ENCODE measurements at places on chromosomes 5 and 9. TPM values are rescaled to one million over a fixed set of nuclear protein-coding genes. Genes with fewer than 3 reads are reported as not detected.
A peak's percentile ranks its signal among the peaks of the same experiment; 100 is the strongest.

PTGDS gene
- total RNA-seq, result 77.9 TPM

SPACA9 gene
- 10.1 TPM for total RNA-seq

ZCCHC9 gene
- total RNA-seq, result 20.2 TPM

LECT2 gene
- not detected for total RNA-seq

MZB1 gene
- total RNA-seq, result not detected

PROB1 gene
- total RNA-seq, result 5.1 TPM

FGD3 gene
- total RNA-seq, result 5.0 TPM

PAPPA gene
- total RNA-seq, result 5.0 TPM

PCDHGA8 gene
- total RNA-seq, result 1.7 TPM

DNA sequence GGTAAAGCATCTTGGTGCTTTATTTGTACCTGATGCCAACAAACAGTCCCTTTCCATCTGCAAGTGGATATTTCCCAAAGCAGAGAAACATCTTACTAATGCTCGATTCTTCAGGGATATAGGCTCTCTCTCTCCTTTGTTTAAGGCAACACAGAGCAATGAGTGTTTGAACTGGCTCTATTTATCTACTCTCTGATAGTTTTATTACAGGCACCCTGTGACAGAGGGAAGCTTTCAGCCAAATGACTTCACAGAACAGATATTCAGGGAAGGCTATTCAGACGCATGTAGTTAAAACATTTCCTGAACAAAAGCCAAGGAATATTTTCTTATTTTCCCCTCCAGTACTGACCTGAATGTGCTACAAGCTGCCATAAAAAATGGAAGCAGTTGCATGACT is 141.8 kb downstream of the YIPF5 start:
- no peak for DNase-seq

GRCh38 chr9:2015581-2016407 is 647 bp downstream of the SMARCA2 start:
- no peak for DNase-seq

DNA sequence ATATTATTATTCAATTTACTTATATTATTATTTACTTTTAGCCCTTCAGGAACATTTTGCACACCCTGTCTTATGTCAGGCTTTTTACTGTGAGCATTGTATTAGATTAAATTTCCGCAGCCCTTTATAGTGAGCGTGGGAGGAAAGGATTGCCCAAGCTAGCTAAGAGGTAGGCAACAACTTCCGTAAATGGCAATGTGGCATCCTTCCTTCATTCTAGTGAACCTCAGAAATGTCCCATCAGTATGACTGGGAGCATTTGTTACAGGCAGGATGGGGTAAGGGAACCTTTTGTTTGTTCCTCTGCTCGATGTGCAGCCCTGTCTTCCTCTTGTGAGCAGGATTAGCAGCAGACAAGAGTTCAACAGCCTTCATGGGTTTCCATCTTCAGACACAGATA is 6.2 kb upstream of the CD180 start:
- no peak for DNase-seq

DNA sequence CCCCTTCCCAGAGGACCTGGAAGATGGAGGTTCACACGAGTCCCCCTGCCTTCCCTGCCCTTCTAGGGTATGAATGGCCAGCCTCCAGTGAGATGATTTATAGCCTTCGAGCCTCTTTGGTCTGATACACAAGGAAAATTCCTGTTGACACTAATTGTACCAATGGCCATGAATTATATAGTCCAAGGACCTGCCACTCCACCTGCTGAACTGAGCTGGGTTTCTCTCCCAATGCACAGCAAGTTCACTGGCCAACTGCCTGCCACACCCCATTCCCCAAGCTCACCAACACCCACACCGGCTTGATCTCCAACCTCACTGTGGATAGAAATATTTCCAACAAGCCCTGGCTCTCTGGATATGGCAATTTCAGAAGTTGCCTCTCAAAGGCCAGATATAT is 9.3 kb upstream of the ADRA1B start:
- DNase-seq, result no peak

DNA sequence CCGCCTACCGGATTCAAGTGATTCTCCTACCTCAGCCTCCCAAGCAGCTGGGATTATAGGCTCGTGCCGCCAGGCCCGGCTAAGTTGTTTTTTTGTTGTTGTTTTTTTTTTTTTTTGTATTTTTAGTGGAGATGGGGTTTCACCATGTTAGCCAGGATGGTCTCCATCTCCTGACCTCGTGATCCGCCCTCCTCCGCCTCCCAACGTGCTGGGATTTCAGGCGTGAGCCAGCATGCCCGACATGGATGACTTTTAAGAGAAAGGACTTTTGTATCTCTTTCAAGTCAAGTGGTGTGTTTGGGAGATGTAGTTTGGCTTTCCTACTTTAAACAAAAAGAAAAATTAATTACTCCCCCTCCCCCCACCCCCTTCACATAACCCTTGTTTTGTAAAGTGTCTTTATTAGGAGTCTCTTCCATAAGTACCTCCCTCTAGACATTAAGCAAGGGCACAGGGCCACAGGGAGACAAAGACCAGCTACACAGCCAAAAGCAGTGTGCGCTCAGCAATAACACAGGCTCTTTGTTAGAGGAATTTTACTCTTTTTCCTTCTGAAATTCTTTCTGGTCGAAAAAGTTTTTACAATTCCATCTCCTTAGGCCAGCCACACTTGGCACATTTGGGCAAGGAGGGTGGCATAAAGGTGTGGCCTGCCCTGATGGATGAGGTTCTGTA is 31.2 kb downstream of the JAKMIP2 start:
- no peak for DNase-seq

DNA sequence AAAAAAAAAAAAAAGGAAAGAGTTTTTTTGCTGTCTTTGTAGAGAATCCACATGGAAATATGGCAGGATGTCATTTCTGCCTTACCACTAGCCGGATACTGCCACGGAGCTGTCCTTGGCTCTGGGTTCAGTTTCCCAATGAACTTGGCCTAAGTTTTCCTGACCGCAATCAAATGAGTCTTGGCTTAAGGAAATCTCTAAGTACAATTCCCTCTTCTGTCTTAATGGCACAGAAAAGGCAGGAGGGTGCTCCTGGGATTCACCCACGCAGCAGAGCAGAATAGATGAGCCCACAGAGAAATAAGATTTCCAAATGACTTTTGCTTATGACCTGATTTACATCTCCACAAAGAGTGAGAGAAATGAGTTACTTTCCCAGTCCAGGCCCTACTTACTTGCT is 284.0 kb upstream of the VLDLR start:
- DNase-seq, result peak; percentile 84

DNA sequence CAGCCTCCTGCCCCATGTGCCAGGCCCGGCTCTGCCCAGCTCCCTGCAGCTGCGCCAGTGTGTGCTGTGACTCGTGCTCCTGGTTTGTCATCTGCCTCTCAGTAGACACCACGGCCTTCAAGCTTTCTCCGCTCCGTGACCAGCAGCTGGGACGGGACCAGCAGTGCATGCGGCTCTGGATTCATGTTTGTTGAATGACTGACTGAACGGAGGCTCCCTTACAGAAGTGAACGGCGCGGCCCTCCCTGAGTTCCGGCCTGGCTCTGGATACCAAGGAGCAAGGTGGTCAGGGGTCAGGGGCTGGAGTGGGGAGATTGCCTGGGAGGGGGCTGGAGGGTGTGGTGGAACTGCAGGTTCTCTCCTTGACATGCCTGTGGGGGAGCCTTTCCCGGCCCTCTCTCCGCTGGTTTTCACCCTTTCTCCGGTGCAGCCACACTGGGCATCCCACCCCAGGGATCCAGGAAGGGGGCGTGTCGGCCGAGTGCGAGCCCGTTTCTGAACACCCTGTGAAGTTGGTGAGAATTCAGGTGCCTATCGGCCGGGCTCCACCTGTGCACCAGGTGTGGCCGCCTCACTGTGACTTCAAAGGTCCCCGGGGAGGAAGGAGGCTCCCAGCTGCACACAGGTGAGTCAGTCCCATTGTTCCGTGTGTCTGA is 11.1 kb upstream of the CEP72 start:
- DNase-seq, result no peak

- no peak for DNase-seq
Observed at GRCh38 chr5:79408028-79408427, 105.9 kb downstream of the HOMER1 start.

DNA sequence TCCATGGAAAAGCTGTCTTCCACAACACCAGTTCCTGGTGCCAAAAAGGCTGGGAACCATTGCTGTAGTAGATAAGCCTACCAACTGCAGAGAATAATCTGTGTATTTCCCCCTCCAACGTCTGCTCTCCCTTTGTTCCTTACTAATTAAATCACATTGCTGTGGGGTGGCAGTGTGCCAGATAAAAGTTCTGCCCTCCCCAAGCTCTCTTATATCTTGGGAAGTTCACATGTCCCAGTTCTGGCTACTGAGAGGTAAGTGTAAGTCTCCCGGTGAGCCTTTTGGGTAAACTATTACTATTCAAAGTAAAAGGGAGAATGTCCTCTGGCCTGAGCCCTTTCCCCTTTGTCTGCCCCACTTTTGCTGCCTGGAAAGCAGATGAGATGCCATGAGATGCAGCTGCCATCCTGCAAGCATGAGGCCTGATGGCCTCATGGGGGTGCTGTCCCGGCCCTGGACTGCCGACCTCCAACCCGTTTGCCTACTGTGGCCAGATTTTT is 14.7 kb downstream of the ENC1 start:
- no peak for DNase-seq

DNA sequence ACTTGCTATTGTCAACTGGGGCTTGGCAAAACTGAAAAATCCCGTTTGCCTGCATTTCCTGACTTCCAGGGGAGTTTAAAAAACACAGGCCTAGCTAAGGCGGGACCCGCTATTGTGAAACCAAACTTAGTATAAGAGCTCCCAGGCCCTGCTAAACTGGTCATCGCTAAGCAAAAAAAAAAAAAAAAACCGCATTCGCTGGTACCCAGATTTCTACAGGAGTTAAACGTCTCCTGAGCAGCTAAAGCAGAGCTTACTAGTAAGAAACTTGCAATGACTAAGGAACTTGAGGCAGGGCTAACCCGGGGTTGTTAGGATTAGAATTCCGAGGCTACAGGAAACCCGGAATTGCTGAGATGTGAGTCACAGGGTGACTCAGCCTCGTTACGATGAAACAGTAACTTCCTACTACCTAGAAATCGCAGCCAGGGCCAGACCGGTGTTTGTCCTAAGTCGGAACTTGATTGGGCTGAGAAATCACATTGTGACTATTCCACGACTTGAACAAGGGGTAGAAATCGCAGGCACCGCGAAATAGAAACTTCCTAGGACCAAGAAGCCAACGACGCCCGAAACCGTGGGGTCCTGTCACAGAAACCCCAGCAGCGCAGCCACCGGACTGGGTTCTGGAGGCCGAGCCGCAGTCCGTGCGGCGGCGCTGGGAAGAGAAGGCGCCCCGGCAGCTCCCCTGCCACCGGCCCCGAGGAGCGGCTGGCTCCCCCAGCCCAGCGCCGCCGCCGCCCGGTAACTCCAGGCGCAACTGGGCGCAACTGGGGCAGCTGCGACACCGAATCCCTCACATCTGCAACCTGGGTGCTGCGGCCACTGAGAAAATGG is 89.4 kb downstream of the ANXA2R start:
- no peak for DNase-seq

GRCh38 chr5:91224456-91224855 is 158.7 kb downstream of the ARRDC3 start:
- no peak for DNase-seq

DNA sequence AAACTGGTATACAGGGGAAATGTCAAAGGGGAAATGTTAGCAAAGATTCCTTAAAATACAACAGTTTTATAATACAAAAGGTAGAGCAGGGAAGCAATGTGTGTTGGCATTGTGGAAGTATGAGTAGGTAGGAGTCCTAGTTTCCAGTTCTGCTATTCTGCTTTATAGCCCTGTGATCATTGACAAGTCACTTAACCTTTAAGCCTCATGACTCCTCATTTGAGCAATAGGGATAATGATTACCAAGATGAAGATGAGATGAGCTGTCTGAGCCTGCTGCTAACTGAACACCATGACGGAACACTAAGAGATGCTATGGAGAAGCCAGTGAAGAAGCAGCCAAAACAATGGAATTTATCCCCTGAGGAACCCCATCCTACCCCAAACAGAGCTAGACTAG is 251.7 kb downstream of the PAPPA start:
- DNase-seq, result no peak

DNA sequence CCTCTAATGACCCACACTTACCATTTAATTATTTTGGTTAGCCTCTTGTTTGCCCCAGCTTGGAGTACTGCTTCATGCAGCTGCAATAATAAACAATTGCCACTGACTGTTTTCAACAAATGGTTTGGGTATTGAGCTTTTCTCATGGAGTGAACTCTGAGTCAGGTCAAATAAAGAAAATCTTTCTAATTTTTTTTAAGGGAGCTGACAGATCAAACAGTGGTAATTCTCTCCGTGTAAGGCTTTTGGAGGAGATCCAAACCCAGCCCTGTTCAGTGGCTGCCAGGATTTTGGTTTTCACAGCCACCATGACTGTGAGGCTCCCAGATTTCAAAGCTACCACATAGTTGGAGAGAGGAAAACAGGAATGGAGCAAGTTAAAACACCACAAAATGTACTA is 110.7 kb upstream of the EFNA5 start:
- no peak for DNase-seq

DNA sequence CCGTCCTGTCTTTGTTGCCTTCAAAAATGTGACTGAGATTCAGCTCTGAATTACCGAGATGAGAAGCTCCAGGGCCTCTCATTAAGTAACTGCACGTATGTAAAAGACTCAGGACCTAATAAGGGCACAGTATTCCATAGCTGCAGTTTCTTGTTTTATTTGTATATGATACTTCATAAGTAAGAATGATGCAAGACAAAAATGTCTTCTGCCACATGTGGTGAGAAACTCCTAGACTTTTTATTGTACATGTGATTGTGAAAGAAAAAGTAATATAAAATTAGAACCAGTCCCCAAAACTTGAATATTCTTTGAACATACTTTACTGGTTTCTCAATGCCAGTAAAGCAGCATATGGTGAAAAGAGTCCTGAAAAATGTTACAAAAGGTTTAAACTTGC is 110.1 kb upstream of the OTULINL start:
- no peak for DNase-seq

GRCh38 chr9:96057155-96057554 is 181.7 kb downstream of the ERCC6L2 start:
- no peak for DNase-seq

DNA sequence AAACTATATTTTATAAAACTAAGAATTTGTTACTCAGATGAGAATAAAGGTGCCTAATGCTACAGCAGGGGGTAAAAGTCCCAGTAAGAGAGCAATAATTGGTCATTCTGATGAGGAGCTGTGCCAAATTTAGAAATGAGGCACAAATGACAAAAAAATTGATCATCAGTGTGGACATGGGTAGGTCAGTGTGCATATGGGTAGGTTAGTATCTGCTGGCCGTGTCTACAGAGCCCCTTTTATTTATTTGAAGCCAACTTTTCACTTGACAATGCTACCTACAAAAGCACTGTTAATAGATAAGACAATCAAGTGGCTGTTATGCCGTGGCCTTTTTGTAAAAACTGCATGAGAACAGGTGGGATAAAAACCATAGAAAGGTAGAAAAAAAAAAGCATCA is 454.6 kb downstream of the RAB3C start:
- DNase-seq, result no peak

DNA sequence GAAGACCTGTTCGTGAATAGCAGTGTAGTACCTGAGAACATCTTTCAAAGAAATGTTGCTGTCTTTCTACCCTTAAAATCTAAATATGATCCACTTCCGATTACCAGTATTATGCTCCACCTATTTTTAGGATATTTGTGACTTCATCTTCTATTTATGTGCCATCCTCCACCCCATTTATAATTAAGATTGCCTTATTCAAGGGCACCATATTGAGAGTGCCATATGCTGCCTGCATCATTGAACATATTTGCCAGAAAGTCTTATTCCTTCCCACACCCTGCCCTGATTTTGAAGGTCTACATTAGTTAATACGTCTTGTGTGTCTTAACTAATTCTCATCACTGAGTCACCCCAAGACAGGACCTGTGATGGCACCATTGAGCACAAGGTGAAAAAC is 1076.7 kb downstream of the CDH12 start:
- no peak for DNase-seq

Measured in esophagus muscularis mucosa (tissue), 4 donors.